Right cardiac atrium (tissue), 5 donors: ENCODE measurements at places on chromosomes 16 and 17. TPM values are rescaled to one million over a fixed set of nuclear protein-coding genes. Genes with fewer than 3 reads are reported as not detected.
A peak's percentile ranks its signal among the peaks of the same experiment; 100 is the strongest.

Gene MMP15
- 68.6 TPM for total RNA-seq

Gene ZNF830
- total RNA-seq: 10.5 TPM

GRCh38 chr17:82244413-82245133 lies 15.7 kb downstream of the SLC16A3 start:
- peak; percentile 67 for DNase-seq

Gene PRAC1
- not detected for total RNA-seq

DNA sequence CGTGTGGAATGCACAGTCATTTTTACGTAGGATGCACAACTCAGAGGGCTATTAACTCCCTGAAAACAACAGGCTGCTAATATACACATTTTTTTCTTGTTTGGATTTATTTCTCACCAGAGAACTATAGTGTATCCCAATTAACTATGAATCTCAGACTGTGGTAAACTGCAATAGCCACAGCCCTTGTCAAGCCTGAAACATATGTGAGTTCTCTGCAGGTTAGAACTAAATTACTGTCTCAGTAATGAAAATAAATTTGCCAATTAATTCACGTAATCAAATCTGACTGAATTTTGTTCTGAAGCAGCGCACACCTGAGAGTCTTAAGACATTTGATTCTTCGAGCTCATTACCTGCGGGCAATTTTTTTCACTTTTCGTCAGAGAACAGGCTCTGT lies 318.6 kb downstream of the PMP22 start:
- DNase-seq: no peak

Gene PPP1R1B
- total RNA-seq: 6.6 TPM

DNA sequence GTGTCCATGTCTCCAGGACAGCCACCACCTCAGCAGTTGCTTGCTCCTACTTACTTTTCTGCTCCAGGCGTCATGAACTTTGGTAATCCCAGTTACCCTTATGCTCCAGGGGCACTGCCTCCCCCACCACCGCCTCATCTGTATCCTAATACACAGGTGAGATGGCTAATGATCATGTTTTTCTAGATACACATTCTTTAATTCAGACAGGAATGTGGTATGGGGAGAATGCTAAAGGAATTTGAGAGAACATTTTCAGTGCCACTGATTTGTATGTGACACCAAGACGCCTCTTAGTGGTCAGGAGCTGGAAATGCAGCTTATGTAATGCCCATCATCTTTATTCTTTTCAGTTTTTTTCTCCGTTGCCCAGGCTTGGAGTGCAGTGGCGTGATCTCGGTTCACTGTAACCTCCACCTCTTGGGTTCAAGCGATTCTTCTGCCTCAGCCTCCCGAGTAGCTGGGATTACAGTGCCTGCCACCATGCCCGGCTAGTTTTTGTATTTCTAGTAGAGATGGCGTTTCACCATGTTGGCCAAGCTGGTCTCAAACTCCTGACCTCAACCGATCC lies 8.9 kb upstream of the RAPGEFL1 start:
- no peak for DNase-seq

Gene KRTAP2-2
- total RNA-seq: not detected

DNA sequence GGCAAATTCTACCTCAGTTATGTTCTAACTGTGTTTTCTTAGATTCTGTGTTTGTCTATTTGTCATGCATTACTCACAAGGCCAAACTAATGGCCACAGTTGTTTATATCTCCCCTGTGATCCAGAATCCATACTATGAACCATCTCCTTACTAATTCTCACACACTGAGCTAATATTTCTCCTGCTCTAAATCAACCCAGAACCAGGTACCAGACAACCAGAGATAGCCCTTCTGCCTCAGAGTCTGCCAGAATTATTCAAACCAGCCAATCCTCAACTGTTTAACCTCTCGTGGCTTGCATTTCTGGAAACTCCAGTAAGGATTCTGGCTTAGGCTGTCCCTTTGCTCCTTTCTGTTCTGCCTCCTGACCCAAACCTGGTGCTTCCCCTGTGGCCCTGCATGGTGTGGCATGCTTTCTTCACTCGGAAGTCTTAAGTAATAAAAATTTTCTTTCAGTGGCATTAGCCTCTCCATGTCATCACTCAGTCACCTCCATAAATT lies 59.4 kb downstream of the EFCAB5 start:
- DNase-seq: no peak
